ENCODE measurements at places on chromosomes 6 and 20.

DNA sequence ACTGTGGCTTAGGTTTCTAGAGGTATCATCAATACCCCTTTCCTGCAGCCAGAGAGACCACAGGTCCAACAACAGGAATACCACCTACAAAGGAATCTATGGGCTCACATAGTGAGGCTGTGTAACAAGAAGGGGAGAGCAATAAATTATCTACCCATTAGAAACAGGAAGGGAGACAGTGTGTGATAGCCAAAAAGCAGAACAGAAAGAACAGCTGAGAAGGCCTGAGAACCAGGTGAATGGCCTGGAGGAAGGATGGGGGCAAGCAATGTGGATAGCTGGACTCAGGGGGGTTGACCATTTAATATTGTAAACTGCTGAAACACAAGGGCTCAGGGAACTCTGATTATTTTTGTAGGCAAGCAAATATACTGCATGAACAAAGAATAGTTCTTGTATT, 628.2 kb downstream of the COL12A1 start:
- DNase-seq = no peak

GRCh38 chr20:62285151-62285550, 17.6 kb upstream of the ADRM1 start:
- DNase-seq = no peak

- DNase-seq = no peak
Observed at GRCh38 chr6:36826520-36827227, 12.6 kb downstream of the CPNE5 start.

DNA sequence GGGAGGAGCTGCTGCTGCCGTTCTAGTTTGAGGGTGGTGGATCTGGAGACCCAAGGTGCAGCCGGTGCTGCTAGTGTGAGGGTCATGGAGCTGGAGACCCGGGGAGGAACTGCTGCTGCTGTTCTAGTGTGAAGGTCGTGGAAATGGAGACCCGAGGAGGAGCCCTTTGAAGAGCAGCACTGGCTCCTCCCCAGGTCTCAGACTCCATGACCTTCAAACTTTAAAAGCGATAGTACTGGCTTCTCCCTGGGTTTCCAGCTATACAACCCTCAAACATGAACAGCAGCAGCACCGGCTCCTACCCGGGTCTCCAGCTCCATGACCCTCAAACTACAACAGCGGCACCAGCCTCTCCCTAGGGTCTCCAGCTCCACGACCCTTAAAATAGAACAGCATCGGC, 15.5 kb downstream of the ULBP3 start:
- no peak for DNase-seq

- peak; percentile 69 for DNase-seq
Observed at GRCh38 chr6:28673787-28674671, 148.3 kb downstream of the GPX5 start.

DNA sequence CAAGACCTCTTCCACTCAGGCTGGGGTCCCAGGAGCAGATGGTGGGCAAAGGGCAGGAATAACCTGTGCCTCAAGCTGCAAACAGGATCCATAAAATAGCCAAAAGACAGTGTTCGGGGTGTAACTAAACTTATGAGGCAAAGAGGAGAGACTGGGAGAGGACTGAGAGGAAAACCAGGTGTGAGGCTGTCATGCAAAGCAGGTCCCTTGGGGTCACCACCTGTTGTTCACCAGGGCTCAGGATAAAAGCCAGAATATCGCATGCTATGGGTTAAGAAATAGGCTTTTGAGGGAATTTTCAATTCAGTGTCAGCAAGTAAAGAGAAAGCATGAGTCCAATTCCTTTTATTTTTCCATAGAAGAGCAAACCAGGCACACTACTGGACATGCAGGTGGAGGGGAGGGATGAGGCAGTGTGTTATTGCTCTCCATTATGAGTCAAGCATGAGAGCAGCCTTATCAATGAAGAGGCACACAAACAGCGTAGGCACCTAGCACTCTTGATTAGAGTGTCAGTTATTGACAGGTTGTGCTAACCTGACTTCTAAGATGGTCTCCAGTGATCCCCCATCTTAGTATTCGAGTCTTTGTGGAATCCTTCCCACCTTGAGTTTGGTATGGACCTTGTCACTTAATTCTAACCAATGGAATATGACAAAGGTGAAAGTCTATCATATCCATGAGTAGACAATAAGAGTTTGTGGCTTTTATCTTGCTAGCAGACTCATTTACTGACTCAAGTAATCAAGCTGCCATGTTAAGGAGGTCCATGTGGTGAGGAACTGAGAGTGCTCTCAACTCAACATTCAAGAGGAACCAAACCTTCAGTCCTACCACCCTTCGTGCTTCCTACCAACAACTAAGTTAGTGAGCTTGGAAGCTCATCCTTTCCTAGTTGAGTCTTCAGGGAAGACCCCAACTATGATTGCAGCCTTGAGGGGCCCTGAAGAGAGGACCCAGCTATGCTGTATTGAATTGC, 18.8 kb downstream of the HLA-E start:
- DNase-seq = no peak

GRCh38 chr20:43690943-43691598, 24.2 kb downstream of the MYBL2 start:
- no peak for DNase-seq

DNA sequence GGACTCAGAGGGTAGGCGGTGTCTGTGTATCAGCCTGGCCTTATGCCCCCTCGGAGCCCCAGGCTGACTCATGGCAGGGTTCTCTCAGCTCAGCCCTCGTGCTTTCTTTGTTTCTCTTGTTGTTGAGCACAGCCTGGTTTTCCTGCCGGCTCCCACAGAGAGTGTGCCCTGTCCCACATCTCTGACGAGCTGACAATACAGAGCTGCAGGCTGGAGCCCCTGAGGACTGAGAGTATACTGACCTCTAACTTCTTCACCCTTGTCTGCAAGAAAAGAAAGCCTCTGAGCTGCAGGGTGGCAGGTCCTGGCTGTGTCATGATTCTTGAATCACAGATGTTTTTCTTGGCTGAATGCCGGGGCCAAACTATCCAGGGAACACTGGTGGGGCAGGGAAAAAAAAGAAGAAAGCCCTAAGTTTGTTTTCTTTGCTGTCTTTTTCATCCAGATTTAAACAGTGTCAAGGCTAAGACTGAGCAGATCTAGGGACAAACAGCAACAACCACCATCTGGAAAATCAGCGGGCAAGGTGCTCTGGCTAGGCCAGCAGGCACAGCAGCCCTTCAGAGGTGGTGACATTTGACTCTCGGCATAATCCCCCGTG, 63.3 kb upstream of the ZNF133 start:
- DNase-seq = peak; percentile 81

DNA sequence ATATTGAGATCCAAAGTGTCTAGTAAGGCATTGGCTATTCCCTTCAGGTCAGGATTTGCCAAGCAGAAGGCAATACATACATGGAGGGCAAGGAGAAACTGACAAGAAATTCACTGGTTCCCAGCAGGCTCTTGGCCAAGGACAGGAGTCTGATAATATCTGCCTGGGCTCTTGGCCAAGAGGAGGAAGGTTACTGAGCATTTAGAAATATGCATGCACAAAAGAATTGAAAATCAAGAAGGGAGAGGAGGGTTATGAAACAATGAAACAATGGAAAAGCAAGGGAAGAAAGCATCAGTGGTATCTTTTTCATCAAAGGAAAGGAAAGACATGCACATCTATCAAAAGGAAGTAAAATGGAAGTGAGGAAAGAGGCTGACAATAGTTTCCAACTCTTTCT, 42.4 kb downstream of the ARHGAP18 start:
- no peak for DNase-seq

DNA sequence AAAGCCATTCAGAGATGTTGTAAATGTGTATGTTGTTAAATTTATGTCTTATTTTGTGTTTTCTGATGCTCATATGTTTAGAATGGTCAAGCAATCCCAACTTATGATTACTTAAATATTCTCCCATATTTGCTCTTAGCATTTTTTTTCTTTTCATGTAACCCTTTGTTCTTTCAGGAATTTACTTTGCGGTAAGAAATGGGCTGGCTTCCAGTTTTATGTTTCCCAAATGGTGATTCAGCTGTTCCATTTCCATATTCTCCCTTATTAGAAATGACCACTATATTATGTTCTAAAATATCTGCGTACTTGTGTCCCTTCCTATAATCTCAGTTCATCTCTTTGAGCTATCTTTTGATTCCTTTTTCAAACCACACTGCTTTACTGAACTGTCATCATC, 113.7 kb downstream of the CDH26 start:
- DNase-seq = no peak

DNA sequence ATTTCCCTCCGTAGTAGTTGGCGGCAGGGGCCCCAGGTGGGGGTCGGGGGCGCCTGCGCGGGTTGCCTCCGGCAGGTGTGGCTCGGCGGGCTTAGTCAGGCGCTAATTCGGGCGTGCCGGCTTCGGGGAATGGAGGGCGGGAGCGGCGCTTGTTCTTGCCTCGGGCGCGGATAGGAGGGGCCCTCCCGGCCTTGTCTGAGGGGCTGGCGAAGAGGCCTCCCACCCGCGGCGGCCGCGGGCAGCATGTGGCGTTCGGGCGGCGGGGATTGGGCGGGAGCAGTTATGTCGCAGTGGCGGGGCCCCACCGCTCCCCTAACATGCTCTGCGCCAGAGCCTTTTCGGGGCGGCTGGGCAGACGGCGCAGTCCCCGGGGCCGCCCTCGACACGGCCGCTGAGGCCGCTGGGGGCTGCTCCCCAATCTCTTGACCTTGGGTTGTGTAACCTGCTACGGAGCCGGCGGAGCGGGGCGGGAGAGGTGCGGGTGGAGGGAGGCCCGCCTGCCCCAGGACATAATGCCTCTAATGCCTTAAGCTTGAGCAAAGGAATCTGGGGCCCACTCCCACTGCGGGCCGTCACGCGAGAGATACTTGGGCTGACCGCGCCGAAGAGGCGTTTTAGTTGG, 1.1 kb downstream of the AMD1 start:
- peak; percentile 41 for DNase-seq

GRCh38 chr20:48877304-48877703, 44.2 kb upstream of the ARFGEF2 start:
- no peak for DNase-seq

- DNase-seq = no peak
Observed at GRCh38 chr20:9400171-9401025, 114.0 kb upstream of the LAMP5 start.

GRCh38 chr6:6057442-6058053, 50.8 kb upstream of the NRN1 start:
- DNase-seq = peak; percentile 46

GRCh38 chr6:149331043-149331807, 13.7 kb downstream of the TAB2 start:
- no peak for DNase-seq

GRCh38 chr20:57384486-57384885, 6.7 kb upstream of the RBM38 start:
- no peak for DNase-seq

DNA sequence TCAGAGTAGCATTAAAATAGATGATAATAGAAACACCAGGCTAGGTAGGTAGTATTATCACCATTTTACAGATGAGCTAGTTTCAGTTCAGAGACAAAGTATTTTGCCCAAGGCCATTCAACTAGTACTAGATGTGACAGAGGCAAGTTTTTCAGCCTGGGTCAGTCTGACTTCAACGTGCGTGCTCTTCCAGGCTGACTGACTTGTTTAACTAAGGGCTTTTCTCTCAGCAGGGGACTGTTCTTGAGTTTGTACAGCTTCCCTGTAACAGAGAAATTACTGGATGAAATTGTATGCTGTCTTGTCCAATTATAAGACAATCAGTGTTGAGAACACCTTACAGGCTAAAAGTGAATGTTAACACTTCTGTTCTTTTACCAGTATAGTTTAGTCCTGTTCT, 333.5 kb upstream of the MAN1A1 start:
- DNase-seq = no peak

GRCh38 chr6:10084111-10084986, 330.5 kb downstream of the TFAP2A start:
- no peak for DNase-seq

- DNase-seq = no peak
Observed at GRCh38 chr6:79671600-79672266, 40.6 kb downstream of the SH3BGRL2 start.

- DNase-seq = no peak
Observed at GRCh38 chr6:128826606-128827005, 56.3 kb upstream of the LAMA2 start.

GRCh38 chr6:30931272-30931671, 698 bp downstream of the SFTA2 start:
- no peak for DNase-seq

GRCh38 chr6:161445021-161445799, 171.3 kb upstream of the AGPAT4 start:
- no peak for DNase-seq

GRCh38 chr20:8587251-8587650, 455.2 kb downstream of the PLCB1 start:
- no peak for DNase-seq

DNA sequence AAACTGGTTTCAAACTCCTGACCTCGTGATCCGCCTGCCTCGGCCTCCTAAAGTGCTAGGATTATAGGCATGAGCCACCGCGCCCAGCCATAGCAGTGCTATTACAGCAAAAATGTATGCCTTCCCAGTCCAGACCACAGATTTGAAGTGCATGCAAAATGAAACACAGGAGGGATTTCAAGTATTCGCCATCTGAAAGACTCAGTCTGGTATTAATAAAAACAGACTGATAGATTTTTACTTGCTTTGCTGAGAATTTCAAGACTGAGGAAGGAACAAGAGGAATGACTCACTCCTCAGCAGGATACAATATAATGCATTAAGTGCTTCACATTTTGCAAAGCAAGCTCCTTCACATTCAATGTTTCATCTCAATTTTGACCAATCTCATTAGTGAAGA, 134.9 kb downstream of the TMEM200A start:
- DNase-seq = peak; percentile 79

DNA sequence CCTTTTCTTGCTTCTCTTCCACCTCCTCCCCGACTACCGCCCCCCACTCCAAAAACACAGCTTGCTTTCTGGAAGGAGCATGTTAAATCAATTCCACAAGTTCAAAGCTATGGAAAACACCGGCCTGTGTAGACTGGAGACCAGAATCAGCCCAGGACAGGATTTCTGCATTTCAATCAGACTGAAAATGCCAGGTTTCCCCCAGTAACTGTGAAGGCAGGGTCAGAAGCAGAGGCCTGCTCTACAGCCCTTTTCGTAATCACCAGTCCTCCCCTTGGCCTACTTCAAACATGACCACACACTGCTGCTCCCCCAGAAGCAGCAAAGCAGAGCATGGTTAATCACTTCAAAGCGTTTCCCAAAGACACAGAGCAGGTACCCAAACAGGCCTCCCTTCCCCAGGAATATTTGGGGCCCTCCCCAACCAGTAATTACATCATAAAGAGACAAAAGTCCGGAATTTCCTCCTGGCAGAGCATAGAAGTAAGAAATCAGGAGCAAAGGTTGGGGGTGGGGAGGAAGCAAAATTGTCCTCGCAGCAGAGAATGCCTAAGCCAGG, 38.4 kb downstream of the ZMYND8 start:
- DNase-seq = peak; percentile 59

DNA sequence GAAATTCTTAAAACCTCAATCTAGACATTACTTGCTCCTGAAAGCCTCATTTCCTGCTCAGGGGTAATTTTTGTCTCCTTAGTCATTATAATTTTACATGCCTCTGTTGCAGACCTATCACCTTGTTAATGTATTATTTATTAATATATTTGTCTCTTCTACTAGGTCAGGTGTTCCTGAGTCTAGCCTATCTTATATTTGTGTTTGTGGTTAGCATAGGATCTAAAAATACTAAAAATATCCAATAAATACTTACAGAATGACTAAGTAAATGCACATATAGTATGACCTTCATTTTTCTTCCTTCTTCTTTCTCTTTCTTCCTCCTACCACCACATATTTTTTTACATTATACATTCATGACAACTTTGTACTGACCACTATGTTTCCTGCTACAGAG, 268.9 kb upstream of the HS3ST5 start:
- no peak for DNase-seq

GRCh38 chr6:33313709-33314514, at the start of gene TAPBP:
TSS of gene TAPBP (minus strand) at chr6:33314078. CDS start at chr6:33314041, 37 bp downstream.
- DNase-seq = peak; percentile 62

GRCh38 chr6:140909625-140910024, 1223.1 kb upstream of the GJE1 start:
- DNase-seq = no peak

Measured in AG20443 (cell line).